ENCODE measurements at places on chromosomes 13 and 19.

DNA sequence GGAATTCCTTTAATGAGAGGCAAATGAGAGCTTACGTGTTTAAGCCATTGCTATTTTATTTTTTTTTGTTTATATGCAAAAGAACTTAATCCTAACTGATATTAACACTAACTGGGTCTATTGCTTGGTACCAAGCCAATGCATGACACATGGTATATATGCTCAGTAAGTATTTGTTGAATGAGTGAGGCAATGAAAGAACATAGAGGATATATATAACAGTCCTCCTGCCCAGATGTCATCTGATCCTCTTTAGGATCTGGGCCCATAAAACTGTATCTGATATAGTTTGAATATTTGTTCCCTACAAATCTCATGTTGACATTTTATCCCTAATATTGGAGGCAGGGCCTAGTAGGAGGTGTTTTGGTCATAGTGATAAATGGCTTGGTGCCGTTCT lies 13.0 kb upstream of the ALOX5AP start:
- DNase-seq = no peak

DNA sequence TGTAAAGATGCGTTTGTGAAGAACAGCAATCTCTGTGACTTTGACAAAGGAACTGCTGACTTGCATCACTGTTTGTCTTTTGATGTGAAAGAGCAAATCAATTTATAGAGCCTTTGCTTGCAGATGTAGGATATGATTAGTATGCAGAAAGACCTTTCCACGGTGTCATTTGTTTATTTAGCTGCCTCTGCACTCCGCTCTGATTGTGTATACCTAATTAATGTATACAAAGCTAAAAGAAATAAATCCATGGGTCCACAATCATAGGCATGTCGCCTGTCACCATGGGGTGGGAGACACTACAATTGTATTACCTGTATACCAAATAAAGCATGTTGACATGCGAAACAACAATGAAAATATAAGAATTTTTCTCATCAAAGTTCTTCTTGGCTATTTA lies 410.7 kb downstream of the MZT1 start:
- DNase-seq = no peak

DNA sequence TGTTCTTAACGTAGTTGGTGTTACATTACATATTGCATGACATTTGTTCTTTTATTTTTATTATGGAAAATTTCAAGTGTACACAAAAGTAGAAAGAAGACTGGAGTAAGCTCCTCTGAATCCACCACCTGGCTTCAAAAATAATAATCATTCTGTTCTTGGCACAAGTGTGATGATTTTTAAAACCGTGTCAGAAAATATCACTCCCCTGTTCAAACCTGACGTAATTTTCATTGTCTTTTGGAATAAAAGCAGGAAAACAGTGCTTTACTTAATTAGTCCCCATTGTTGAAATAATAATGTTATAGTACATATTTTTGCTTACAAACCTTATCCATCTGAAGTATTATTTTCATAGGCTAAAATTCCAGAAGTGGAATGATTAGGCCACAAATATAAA lies 41.3 kb upstream of the SCEL start:
- no peak for DNase-seq

GRCh38 chr13:20814224-20814910 lies 40.6 kb upstream of the EEF1AKMT1 start:
- DNase-seq = peak; percentile 85

DNA sequence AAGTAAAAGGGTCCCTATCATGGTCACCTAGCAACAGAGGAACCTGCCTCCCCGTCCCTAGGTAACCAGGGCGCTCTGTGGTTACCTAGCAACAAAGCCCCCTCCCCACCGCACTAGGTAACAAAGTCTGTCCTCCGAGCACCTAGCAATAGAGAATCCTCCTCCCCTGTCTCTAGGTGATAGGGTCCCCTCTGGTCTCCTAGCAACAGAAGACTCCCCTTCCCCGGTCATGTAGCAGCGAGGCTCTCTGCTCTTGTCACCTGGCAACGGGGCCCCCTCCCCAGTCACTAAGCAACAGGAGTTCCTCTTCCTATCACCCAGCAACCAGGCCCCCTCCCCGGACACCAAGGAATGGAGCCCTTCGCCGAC lies 307 bp downstream of the JOSD2 start:
- DNase-seq = no peak

DNA sequence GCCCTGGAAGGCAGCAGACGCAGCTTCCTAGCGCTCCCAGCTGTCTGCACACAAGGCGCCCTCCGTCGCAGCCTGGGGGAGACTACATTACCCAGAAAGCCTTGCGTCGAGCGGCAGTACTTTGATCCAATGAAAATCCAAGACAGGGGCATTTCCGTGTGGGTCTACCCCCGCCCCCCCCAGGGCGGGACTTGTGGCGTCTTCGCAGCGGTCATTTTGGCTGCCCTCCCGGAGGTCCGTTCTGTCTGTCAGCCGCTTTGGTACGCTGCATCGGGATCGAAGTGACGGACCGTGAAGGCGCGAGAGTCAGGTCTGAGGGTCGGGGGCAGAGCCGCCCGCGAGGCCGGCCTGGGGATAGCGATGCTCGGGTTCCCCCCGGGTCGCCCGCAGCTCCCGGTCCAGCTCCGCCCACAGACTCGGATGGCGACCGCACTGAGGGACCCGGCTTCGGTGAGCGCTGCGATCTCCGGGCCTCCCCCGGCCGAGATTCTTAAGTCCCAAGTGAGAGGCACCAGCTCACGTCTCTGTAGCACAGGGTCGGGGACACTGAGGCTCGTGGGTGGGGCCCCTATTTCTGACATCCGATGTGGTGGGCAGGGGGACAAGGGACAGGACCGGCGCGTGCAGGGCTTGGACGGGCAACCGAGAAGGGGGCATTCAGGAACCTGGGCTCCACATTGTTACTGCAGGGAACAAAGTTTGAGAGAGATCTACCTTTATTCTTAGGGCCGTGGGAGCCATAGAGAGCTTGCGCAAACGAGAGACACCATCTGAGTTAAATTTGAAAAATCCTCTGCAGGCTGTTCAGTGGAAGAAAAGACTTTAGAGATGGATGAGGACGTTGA lies at the start of gene ZNF211:
TSS of gene ZNF211 (plus strand) at position 182 of the 845 bp plus-strand sequence. CDS start at position 361, 179 bp downstream.
- peak; percentile 78 for DNase-seq

GRCh38 chr13:41029629-41030028 lies 10.5 kb upstream of the ELF1 start:
- no peak for DNase-seq

GRCh38 chr13:58827904-58828303 lies 1196.4 kb downstream of the PCDH17 start:
- no peak for DNase-seq

DNA sequence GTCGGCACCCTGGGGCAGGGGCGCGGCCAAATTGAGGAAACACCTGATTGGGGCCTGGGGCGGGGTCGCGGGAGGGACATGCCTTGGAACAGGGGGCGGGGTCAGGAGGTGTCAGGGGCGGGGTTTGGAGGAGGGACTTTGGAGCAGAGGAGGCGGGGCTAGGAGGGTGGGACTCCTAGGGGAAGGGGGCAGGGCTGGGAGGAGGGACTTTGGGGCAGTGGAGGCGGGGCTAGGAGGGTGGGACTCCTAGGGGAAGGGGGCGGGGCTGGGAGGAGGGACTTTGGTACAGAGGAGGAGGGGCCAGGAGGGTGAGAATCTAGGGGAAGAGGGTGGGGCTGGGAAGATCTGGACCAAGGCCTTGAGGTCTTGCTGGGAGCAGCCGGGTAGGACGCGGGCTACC lies 21.9 kb downstream of the GRIN2D start:
- no peak for DNase-seq

DNA sequence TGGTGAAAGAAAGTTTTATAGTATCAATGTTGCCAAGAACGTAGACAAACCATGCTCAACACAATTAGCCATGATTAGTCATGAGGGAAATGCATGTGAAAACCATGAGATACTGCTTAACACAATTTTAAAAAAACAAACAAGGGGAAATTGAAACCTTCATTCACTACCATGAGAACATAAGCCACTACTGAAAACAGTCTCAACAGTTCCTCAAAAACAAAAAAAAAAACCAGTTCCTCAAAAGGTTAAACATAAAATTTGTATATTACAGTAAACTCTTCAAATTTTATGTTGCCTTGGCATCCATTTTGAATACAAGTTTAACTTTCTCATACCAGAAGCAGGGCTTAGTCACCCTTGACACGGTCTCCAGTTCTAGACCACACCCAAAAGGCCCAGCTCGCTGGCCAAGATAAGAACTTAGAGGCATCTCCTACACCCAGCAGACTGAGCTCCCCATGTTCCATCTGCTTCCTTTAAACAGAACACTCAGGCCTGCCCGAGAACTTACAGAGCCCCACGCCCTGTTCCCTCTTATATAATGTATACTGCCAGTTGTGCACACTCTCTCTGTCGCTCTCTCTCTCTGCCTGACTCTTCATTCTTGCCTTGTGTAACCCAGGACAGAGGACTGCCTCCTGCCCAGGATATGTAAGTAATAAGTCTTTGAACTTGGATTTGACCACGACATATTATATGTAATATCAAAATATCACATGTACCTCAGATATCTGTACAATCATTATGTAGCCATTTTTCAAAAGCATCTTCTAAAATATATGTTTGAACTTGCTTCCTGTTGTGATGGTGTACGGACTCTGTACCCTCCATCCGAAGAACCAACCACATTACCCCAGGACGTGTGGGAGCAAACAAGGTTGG lies 67.4 kb downstream of the STK24 start:
- DNase-seq = peak; percentile 53

DNA sequence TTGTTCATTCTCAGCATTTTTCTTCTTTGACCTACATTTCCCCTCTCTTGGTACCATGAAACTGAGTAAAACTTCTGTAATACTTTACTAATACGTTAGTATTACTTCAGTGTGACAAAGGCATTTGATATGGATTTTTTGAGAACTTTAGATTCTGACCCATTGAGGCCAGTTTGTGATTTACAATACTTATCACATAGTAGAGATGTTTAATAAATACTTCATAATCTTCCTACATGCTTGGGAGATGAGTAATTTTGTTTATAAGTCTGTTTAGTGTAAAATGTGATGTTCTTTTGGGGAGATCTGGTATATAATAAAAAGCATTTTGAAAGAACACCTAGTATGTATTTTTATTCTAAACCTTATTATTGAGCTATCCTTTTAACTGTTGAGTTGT lies 29.7 kb downstream of the GTF2F2 start:
- no peak for DNase-seq

DNA sequence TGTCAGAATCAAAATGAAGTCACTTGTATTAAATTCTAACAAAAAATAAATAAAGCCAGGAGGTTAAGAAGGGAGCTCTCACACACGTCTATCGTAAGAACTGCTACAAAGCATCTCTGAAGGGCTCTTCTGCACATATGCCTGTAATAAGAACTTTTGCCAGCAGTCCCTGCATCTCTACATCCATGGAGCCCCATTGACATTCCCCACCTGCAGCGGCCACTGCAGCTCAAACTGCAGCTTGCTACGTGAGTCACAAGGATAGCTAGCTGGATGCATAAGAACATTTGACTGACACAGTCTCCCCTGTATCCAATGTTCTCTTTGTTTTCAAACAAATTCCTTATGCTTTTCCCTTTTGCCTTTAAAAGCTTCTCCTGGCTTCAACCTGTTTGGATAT lies 68.3 kb downstream of the DNAJC3 start:
- no peak for DNase-seq

DNA sequence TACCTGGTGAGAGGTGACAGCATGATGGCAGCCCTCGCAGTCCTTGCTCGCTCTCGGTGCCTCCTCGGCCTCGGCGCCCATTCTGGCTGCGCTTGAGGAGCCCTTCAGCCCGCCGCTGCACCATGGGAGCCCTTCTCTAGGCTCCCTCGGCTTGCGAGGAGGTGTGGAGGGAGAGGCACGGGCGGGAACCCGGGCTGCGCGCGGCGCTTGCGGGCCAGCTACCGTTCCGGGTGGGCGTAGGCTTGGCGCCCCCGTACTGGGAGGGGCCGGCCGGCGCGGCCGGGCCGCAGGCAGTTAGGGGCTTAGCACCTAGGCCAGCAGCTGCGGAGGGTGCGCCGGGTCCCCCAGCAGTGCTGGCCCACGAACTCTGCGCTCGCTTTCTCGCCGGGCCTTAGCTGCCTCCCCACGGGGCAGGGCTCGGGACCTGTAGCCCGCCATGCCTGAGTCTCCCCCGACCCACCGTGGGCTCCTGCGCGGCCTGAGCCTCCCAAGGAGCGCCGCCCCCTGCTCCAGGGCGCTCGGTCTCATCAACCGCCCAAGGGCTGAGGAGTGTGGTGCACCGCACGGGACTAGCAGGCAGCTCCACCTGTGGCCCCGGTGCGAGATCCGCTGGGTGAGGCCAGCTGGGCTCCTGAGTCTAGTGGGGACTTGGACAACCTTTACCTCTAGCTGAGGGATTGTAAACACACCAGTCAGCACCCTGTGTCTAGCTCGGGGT lies 1624.3 kb downstream of the SLITRK1 start:
- no peak for DNase-seq

GRCh38 chr19:46621191-46622117 lies 3.4 kb downstream of the PTGIR start:
- no peak for DNase-seq

DNA sequence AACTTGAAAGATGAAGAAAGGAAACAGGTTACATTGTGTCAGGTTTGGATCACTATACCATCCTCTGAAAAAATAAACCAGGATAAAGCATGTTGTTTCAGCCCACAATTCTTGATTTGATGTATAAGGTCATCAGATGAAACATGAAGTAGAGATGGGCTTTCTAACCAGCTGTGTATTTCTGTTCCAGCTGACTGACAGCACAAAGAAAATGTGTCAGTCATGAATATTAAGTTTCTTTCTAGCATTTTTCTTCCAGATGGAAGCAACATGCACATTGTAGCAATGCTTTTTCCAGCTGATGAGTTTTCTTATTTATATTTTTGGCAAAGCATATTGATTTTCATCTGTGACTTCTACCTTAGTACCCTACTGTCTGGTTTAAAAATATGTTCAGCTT lies 199.6 kb downstream of the OXGR1 start:
- DNase-seq = no peak

DNA sequence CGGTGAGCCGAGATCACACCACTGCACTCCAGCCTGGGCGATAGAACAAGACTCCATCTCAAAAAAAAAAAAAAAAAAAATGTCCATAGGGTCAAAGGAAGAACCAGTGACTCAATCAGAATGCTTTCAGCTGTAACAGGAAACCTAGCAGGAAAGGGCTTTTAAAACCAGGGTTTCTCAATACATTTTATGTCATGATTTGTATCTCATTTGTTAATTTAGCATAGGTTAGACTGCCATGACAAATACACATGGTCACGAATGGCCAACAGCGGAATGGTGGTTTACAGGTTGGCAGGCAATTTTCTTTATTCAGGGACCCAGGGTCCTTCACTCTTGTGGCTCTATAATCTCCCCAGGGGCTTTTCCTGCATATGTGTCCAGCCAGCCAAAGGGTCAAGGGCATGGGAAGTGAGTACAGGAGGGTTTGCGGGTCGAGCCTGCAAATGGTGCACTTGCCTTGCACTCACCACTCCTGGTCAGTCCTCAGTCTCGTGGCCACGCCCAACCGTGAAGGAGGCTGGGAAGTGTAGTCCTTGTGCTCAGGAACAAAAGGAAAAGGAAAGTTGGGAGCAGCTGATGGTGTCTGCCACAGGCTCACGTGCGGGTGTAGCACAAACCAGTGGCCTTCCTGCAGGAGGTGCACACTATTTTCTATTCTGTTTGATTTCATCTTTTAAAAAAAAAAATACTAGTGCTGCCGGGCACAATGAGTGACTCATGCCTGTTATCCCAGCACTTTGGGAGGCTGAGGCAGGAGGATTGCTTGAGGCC lies 14.8 kb downstream of the DHX34 start:
- no peak for DNase-seq
